ENCODE measurements at places on chromosomes 6 and 20. TPM values are rescaled to one million over a fixed set of nuclear protein-coding genes. Genes with fewer than 3 reads are reported as not detected.

The ETV7 gene
- total RNA-seq = 0.08 TPM

The OOEP gene
- not detected for total RNA-seq

The GPR6 gene
- not detected for total RNA-seq

The TCP11 gene
- not detected for total RNA-seq

The ACOT8 gene
- 18.1 TPM for total RNA-seq

The TREML1 gene
- not detected for total RNA-seq

The FAM83B gene
- total RNA-seq = 0.02 TPM

The EPM2A gene
- total RNA-seq = 2.2 TPM

The TCF19 gene
- 15.0 TPM for total RNA-seq

The TINAG gene
- not detected for total RNA-seq

The TBXT gene
- not detected for total RNA-seq

The ULBP1 gene
- total RNA-seq = 1.00 TPM

The CDH26 gene
- total RNA-seq = 0.05 TPM

The HSPA12B gene
- total RNA-seq = 0.70 TPM

The OPN5 gene
- not detected for total RNA-seq

Measured in A549 treated with AZD2906 at 1 μM for 4 hours (cell line).